ENCODE measurements at places on chromosomes 11 and 22.

DNA sequence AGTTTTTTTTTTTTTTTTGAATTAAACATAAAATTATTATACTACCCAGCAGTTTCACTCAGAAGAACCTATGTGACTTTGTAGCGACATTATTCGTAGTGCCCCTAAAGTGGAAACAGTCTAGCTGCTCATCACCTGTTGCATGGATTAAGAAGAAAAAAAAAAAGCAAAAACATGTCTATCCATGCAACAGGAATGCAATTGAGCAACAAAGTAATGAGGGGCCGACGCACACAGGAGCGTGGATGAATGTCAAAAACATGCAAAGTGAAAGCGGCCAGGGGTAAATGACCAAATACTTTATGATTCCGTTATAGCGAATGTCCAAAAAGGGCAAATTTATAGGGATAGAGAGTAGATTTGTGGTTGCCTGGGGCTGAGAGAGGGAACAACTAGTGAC, 16.3 kb downstream of the MYO18B start:
- no peak for DNase-seq

GRCh38 chr22:17700778-17701177, 62.2 kb downstream of the BCL2L13 start:
- no peak for DNase-seq

DNA sequence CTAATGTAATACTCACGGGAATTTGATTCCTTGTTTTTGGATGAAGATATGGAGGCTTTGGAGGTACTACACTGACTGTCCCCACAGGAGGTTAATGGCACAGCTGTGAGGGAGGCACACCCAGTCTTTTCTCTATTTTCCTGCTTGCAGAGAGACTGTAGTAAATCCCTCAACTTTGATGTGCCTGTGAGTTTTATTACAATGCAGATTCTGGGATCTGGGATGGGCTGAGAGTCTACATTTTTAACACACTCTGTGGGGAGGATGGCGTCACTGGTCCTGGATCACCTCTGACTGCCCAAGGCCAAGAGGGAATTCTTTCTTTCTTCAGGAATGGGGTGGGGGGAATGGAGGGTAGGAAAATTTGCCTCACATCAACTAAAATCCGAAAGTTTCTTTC, 80.2 kb upstream of the NTM start:
- DNase-seq = no peak

DNA sequence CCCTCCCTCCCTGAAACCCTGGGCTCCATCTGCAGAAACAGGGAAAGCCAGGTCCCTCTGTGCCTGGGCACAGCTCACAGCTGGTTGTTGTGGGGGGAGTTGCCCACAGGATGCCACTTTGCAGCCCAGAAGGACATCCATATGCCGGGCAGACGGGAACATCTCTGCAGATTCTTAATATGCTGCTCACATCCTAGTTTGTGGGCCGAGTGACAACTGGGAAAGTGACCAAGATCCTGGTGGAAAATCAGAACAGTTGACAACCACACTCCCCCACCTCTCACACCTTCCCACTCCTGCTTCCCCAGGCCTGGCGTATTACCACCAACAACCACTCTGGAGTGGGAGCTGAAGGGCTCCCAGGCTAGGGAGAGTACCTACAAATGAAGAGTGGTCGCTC, 7.3 kb upstream of the SCGB1A1 start:
- DNase-seq = no peak

GRCh38 chr11:18958221-18958910, 19.2 kb upstream of the MRGPRX1 start:
- no peak for DNase-seq

DNA sequence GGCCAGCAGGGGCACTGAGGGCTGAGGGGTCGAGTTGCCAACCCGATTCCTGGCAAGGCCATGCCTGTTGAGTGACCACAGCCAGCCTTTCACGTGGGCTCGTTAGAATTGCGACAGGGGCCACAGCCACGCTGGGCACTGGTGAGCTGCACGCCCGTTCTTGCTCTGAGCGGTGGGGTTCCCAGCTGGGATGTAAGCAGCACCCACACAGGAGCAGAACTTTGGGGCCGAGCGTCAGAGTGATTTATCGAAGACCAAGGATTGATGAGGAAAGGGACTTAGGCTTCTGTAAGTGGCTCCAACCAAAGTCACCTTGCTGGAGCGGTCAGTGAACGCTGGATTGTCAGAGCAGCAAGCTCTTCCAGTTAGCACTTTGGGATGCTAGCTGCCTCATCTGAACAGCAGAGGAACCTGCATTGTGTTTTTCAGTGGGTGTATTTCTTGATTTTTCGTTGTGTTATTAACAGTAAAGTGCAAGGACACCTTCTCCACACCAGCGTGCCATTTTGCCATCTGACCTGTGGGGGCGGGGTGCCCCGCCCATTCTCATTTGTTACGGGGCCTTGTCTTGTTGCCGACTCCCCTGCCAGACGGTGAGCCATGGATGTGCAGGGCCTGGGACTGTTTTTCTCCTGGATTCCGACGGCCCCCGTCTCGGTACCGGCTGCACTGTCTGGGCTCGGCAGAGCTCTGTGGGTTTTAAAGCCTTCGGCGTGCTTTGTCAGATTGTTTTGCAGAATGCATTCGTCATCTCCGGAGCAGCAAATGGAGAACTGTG, 202.5 kb downstream of the TBC1D22A start:
- DNase-seq = no peak

DNA sequence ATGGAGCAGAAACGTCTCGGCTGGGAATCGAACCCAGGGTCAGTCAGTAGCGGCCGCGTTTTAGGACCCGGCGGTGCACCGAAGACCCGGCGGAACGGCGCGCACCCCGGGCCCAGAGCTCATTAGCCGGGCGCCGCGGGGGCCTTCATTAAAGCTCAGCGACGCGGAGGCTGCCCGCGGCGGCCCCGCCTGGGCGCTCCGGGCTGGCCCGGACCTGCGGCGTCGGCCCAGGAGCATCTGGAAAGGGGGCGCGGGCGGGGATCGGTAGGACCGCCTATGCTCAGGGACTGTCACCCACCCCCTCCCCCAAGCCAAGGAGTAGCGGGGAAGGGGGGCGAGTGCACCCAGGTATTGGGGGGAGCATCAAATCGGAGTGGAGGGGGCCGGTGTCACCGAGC, 52.2 kb downstream of the CYTH4 start:
- DNase-seq = no peak

Data from sciatic nerve (tissue), 2 donors.